ENCODE measurements at places on chromosomes 2 and 18.
A peak's percentile ranks its signal among the peaks of the same experiment; 100 is the strongest.

DNA sequence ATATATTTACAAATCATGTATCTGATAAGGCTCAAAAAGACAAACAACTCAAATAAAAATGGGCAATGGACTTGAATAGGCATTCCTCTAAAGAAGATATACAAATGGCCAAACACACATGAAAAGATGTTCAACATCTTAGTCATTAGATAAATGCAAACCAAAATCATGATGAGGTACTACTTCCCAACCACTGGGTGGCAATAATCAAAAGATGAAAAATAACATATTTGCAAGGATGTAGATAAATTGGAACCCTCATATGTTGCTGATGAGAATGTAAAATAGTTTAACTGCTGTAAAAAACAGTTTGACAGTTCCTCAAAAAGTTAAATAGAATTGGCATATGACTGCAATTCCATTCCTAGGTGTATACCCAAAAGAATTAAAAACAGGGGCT, 132.3 kb downstream of the TTC32 start:
- H3K4me1 ChIP-seq = no peaks in the 10 kb centered on the region
- no peaks in the 10 kb centered on the region for H3K36me3 ChIP-seq
- no peak overlapping the region for H3K4me3 ChIP-seq

DNA sequence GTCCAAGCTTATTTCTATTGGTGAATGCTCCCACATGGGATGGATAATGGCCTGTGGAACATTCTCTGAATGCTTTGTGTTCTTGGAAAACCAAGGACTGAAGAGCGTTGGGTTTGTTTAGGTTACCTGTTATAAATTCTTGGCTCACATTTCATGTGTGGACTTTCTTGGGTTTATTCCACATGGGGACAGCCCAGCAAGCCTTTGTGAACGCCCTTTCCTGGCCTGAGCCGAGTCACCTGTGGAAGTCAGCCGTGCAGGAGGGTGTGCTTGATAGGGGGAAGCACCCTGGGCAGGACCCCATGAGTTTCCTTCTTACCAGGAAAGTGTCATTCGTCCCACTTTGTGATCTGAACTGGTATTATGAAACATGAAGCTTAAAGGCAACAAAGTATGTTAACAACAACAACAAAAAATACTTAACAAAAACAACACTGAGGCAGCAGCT, 4.1 kb downstream of the RAB31 start:
- no peaks in the 10 kb centered on the region for H3K36me3 ChIP-seq
- H3K4me1 ChIP-seq = peaks cover 40% of the 10 kb centered on the region
- no peak overlapping the region for H3K4me3 ChIP-seq
- H3K27me3 ChIP-seq = no peaks in the 10 kb centered on the region
- DNase-seq = no peak

- no peaks in the 10 kb centered on the region for H3K27me3 ChIP-seq
- DNase-seq = no peak
- no peak overlapping the region for H3K4me3 ChIP-seq
- no peak overlapping the region for H3K27ac ChIP-seq
- no peaks in the 10 kb centered on the region for H3K36me3 ChIP-seq
These were observed 264.2 kb downstream of the SS18 start for GRCh38 chr18:25825979-25826776.

- no peak overlapping the region for H3K27ac ChIP-seq
- H3K4me3 ChIP-seq = no peak overlapping the region
- DNase-seq = no peak
- H3K27me3 ChIP-seq = no peaks in the 10 kb centered on the region
These were observed 15.6 kb downstream of the SPATA3 start for GRCh38 chr2:231011526-231011925.

GRCh38 chr2:128624956-128625355, 306.3 kb upstream of the HS6ST1 start:
- DNase-seq = no peak
- H3K27ac ChIP-seq = no peak overlapping the region
- no peaks in the 10 kb centered on the region for H3K27me3 ChIP-seq
- H3K4me1 ChIP-seq = peaks cover 8% of the 10 kb centered on the region
- H3K36me3 ChIP-seq = no peaks in the 10 kb centered on the region

DNA sequence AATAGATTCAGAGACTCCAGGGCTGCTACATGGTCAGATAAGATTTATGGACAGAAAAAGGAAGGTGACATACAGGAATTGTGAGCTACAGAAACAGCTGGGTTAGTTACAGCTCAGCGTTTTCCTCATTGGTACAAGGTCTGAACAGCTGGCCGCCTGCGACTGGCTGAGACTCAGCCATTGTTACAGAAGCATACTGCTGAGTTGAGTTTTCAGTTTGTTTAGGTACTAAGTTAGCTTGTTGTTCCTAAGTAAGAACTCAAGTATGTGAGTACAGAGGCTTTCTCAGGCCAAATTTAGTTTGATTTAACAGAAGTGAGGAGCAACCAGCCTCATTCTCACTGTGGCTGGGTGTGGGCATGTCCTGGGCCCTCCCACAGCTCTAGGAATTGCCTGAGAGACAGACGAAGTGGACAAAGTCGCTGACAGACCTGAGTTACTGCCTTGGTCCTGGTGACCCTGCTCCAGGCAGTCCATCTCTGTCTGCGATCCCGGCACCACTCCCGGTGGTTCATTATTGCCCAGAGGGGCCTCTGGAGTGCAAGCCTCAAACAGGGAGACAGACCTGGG, 27.8 kb upstream of the RHOB start:
- H3K27me3 ChIP-seq = no peaks in the 10 kb centered on the region
- H3K4me1 ChIP-seq = peaks cover 45% of the 10 kb centered on the region
- no peak overlapping the region for H3K4me3 ChIP-seq
- H3K27ac ChIP-seq = peak overlapping the region; percentile 79
- H3K36me3 ChIP-seq = no peaks in the 10 kb centered on the region

GRCh38 chr2:239295377-239296019, 105.3 kb downstream of the HDAC4 start:
- H3K4me1 ChIP-seq = peaks cover 55% of the 10 kb centered on the region
- no peak overlapping the region for H3K27ac ChIP-seq
- H3K36me3 ChIP-seq = no peaks in the 10 kb centered on the region
- H3K27me3 ChIP-seq = no peaks in the 10 kb centered on the region
- no peak for DNase-seq

All from vagina (tissue), 2 donors.